ENCODE measurements at places on chromosomes 11 and 22.
A peak's percentile ranks its signal among the peaks of the same experiment; 100 is the strongest.

DNA sequence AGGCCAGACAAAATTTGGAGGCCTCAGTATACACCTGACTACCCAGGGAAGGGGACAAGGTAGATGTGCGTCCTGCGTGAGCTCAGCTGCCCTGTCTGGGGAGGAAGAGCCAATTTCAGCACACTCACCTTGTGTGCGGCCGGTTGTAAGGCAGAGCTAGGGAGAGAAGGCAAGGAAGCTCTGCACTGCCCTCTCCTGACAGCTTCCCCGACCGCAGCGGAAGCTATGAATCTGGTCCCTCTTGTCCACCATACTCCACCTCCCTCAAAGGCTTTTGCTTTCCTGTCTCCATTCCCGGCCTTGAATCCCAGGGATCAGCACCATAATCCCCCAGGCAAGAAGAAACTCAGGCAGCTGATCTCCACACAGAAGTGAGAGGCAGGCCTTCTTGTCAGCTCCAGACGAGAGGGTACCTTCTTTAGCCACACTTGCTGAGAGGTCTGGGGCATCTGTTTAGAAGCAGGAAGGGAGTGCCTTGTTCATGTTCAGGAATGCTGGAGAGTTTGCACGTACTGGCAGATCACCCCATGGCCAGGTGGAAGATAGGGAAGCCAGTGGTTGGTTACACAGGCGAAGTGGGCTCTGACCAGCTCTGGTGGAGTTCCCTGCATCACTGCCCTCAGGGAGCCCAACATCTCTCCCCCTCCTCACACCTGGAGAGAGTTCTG, 62.5 kb downstream of the FEZ1 start:
- DNase-seq: peak; percentile 23

- DNase-seq: no peak
These were observed 15.3 kb upstream of the ANKK1 start for GRCh38 chr11:113372309-113372708.

GRCh38 chr11:8719211-8719649, 36.6 kb downstream of the RPL27A start:
- DNase-seq: no peak

DNA sequence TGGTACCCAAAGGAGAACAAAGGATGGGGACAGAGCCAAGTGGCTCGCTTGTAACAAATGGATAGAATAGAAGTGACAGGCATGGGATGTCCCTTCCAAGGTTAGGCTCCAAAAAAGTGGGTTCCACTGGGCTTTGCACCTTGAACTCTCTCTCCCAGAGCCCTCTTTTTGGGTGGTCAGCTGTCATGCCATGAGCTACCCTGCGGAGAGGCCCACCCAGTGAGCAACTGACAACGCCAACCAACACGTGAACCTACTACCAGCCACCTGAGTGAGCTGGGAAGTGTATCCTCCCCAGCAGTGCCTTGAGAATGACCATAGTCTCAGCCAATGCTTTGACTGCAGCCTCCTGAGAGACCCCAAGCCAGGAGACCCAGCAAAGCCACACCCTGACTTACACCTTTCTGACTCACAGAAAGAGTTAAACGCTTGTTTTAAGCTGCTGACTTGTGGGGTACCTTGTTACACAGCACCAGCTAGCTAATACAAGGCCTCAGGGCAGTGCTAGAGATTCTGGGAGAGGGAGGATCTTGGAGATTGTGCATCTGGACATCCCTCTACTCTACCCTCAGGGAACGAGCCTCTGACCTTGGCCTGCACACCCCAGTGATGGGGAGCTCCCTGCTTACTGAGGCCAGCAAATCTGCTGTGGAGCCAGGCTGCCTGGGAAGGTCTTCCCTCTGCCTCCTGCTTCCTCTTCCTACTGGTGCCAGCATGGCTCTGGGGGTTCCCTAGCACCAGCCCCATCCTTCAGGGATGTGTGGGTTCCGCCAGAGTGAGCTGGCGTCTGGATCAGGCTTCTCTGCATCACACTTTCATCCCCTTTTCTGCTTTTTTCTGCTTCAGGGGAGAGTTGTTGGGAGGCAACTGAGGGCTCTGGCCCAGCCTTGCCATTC, 29.1 kb upstream of the RFPL3 start:
- no peak for DNase-seq

DNA sequence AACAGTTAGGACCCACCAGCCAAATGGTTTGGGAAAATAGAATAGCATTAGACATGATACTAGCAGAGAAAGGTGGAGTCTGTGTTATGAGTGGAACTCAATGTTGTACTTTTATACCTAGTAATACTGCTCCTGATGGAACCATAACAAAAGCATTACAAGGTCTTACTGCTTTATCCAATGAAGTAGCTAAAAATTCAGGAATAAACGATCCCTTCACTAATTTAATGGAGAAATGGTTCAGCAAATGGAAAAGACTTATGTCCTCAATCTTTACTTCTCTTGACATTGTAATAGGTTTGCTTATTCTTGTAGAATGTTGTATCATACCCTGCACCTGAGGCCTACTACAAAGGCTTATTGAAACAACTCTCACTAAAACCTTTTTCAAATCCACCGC, 50.2 kb downstream of the ZNF280B start:
- no peak for DNase-seq

All from NCI-H1105 (cell line).